Activated CD4-positive, alpha-beta T cell treated with anti-CD3 and anti-CD28 coated beads for 24 hours (primary cell): ENCODE measurements at places on chromosomes 7 and 10.

- DNase-seq: no peak
Measured at GRCh38 chr10:13587391-13587790, 626 bp downstream of the PRPF18 start.

- DNase-seq: no peak
Measured at GRCh38 chr10:69686866-69687265, 56.8 kb downstream of the FAM241B start.

DNA sequence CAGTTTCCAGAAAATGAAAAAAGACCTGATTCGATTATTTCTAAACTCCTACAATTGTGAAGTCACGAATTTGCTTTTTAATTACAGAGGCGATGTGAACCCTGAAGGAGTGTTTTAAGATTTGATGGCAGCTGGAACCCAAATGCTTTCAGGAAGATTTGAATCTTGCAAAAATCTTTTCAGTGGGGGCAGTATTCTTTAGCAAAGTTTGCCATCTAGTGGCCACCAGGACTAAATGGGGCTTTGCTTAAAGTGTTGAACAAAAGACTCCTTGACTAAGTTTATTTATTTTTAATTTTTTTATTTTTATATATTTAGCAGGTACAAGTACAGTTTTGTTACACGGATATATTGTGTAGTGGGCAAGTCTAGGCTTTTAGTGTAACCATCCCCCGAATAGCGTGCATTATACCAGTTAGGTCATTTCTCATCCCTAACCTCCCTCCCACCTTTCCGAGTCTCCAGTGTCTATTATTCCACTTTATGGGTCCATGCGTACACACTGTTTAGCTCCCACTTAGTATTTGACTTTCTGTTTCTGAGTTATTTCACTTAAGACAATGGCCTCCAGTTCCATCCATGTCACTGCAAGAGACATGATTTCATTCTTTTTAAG lies 98.8 kb downstream of the CACNB2 start:
- DNase-seq: no peak

DNA sequence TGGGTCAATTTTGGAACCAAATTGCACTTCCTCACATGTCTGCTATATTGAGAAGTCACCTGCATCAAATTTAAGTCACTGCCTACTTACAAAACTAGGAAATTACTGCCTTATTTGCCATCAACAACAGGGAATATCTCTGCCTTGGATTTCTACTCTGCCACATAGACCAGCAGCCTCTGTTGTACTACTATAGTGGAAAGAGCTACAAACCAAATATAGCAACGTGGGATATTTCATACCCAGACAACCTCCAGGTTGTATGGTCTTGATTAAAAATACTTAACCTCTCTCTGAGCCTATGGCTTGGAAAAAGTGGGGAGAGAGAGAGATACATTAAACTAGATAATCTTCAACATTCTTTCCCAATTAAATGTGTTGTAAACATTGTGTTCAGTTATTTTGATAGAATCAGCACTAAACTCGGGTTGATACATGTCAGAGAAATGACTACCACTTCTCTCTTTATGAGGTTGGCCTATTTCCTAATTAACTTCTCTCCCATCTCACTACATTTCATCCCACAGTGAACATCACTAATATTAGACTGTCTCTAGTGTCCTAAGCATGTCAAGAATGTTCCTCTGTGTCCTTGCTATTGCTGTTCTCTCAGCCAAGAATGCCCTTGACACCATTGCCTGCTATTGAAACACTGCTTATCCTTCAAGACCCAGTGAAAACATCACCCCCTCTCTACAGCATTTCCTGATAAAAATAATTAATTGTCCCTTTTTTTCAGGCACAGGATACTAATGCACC lies 421.2 kb downstream of the IPMK start:
- no peak for DNase-seq

DNA sequence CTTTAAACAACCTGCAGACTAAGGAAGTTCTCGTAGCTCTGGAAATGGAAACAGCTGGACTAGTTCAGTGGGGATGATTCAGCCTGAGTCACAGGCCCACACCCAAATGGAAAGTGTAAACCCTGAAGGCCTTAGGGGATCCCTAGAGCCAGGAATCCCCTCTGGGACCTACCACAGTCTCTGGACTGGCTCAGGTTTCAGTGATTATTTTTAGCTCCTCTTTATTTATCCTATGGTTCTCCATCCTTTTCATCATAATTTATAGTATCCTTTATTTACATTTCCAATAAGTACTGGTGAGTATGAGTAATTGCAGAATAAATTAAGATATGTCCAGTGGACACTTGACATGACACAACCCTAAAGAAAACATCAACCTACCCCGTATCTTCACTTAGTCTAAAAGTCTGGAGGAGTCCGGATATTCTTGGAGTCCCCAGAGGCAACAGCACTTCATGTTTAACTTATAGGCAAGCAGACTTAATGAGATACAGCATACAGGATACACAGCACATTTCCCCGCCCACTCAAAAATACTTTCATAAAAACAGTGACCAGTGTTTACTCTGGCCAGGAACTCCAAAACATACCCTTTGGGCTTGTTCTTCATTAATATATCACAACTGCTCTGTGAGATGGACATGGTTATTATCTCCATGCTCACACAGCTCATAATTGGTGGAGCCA lies 28.4 kb upstream of the SEMA3E start:
- DNase-seq: no peak

GRCh38 chr10:46306516-46307184 lies 19.9 kb downstream of the ANTXRL start:
- DNase-seq: no peak
